ENCODE measurements at places on chromosomes 5 and 9. TPM values are rescaled to one million over a fixed set of nuclear protein-coding genes. Genes with fewer than 3 reads are reported as not detected.

TRIM36 gene
- 0.07 TPM for polyA plus RNA-seq

OBP2B gene
- not detected for polyA plus RNA-seq

ISL1 gene
- not detected for polyA plus RNA-seq

CDKN2B-AS1 gene
- 0.09 TPM for polyA plus RNA-seq

GLE1 gene
- 10.6 TPM for polyA plus RNA-seq

LOX gene
- polyA plus RNA-seq, result 8.4 TPM

IFNA21 gene
- not detected for polyA plus RNA-seq

CRB2 gene
- 0.02 TPM for polyA plus RNA-seq

CNTFR gene
- 55.0 TPM for polyA plus RNA-seq

P4HA2 gene
- 51.9 TPM for polyA plus RNA-seq

SHOC1 gene
- polyA plus RNA-seq, result not detected

- no peak for DNase-seq
Observed at GRCh38 chr9:92353051-92353450, 27.3 kb downstream of the CENPP start.

DNA sequence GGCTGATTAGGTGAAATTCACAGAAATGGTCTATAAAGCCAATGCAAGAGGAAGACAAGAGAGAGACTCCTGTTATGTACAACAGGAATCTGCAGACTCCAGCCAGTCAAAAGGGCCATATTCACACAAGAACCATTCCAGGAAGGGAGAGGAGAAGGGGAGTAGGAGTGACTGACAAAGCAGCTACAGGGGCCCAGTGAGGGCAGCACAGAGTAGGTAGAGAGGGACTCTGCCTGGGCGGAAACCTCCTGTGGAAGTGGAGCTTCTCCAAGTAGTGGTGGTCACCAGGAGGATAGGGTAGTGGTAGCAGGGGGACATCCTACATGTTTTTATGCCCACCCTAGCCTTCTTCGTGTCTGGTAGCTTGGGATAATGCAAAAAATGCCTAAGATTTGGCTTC, 667.3 kb downstream of the ACTL7B start:
- no peak for DNase-seq

GRCh38 chr5:83844449-83845068, 123.9 kb upstream of the HAPLN1 start:
- no peak for DNase-seq

GRCh38 chr5:35098214-35098613, 50.5 kb upstream of the AGXT2 start:
- no peak for DNase-seq

DNA sequence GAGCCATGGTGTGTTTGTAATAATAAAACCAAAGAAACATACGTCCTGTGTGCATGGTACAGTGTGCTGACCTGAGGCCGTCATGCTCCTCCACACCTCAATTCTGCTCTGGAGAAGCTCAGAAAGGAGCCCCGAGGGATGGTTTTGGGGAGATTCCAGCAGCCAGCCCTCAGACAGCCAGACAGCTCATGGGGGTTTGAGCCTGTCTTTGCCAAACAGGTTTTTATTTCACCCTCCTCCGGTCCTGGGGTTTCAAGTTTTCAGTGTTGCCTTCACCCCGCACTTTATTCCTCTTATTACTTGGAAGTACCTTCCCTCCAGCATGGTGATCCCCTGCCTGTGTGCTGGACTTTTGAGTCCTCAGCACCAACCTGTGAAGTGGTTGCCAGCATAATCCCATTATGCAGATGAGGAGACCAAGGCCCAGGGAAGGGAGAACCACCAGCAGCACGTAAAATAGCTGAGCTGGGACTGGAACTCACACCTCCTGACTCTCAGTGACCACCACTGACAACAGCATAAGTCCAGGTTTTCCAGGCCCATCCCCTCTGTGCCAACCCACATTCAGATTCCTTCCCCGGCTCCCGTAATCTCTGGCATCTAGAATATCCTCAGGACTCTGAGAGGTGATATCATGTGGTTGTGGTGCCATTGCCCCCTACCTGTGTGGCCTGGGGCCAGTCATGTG, 35.1 kb downstream of the TGFBI start:
- no peak for DNase-seq

DNA sequence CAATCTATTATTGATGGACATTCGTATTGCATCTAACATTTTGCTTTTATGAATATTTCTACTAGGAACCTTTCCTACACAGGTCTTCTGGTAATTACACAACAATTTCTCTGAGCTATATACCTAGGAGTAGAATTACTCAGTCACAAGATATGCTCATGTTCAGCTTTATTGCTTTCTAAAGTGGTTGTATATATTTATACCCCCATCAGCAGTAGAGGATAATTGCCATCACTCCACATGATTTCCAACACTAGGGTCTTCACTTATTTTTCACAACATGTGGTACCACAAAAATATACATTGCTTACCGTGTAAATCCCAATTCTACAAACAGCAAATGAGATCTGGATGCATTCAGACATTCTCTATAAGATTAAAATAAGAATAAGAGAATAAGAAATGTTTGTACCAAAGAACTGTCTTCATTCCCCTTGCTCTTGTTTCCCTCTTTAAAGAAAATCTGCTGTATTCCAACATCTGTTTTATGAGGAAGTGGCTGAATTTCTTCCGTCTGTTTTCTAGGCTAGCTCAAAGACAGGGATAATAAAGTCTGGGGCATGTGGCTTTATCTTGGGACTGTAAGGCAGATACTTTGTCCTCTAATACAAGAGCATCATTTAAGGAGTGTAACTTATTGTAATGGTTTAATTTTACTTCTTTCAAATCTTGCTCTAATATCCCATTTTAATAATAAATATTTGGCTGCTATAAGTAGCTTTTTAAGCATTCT, 28.2 kb downstream of the ARL15 start:
- DNase-seq, result no peak

DNA sequence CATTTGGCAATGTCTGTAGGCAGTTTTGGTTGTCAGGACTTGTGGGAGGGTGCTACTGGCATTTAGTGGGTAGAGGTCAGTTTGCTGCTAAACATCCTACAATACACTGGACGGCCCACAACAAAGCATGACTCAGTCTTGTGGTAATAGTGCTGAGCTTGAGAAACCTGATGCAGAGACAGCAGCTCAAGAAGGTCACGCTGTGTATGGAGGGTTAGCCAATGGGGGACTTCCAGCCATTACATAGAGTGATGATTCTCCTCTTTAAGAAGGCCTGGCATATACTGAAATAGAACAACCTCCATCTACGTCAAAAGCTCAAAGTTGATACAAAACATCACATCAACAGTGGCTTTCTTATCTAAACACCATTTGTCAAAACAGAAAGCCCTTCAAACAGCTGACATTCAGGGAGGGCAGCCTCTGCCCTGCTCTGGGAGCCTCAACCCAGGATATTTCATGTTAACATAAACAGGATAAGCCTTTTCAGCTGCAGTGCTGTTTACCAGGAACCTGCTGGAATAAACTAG, 143.0 kb downstream of the GPBP1 start:
- no peak for DNase-seq

DNA sequence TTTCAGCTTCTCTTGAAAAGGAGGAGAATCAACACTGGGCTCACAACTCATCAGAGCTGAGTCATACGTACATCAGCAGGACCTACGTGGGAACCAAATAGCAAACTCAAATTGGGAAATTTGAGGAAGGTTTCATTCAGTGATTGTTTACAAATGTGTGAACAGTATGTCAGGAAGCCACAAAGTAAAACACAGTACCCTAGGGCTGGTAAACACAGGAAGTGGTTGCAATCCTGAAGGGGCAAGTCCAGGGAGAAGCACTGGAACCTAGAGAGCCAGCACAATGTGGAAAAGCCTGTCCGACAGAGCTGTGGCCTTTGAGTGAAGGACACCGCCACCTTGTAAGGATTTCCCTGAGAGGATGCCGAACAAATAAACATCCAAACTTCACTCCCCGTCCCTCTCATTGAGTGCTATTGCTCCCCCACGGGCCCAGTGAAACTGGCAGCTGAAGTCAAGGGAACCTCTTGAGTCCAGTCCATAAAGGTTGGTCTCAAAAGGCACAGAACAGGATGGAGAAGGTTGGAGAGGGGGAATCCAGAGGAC, 26.7 kb upstream of the RICTOR start:
- no peak for DNase-seq

DNA sequence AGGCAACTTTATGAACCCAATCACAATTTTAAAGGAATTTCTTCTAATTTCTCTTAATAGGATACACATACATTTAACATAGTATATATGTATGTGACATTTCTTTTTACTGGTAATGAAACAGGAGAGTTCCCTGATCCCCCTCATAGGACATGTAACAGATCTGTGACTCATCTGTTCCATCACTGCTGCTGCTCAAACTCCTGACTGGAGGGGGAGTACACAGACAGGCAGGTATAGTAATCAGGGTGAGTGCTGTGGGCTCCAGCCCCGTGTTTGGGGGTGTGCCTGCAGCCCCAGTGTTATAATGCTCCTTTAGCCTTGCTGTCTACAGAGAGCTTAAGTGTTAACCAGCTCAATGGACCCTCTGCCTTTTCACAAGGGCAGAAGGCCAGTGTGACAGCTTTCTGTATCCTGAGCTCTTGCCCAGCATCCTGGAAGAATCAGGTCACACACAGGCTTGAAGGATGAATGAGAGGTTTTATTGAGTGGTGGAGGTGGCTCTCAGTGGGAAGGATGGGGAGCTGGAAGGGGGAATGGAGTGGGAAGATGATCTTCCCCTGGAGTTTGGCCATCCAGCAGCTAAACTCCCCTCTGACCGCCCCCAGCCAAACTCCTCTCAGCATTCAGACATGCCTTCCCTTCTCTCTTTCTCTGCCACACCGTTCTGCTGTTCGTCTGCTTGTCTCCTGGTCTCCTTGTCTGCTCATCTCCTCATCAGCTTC, 161.3 kb downstream of the ZNF608 start:
- DNase-seq, result no peak

GRCh38 chr5:766666-767431, 17.7 kb downstream of the ZDHHC11B start:
- DNase-seq, result peak; percentile 58

DNA sequence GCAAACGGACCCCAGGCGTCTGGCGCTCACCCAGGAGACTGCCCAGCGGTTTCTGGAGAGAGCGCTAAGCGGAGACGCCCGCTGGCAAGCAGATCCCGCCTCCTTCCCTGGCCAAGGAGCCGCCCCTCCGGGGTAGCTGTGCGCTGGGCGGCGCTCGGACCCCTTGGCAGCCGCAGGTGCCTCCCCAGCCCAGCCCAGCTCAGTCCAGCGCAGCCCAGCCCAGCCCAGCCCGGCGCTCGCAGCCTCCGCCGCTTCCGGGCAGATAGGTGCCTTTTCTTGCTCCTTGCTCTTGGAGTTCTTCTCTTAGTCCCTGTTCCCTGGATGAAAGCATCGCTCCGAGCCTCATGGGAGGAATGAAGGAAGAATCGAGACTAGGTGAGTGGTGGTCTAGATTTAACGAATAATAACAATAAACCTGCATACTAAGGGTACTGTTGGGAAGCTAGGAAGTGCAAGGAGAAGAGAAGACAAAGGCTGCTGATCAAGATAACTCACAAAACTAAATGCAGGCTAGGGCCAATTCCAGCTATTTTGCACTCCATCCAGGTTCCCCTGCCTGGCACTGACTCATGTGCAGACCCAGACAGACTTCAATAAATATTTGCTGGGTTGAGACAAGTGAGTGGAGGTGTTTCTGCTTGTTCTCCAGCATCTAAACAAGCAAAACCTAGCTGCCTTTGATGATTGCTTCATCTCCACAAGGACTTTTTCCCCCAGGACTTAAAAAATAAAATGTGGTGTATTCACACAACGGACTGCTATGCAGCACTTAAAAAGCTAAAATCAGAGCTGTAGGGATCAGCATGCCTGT, at the start of gene STK32A:
Gene STK32A, plus strand, starts transcription at position 202 of the 811 bp plus-strand sequence. CDS start 4,609 bp downstream, outside the sequence.
- DNase-seq, result peak; percentile 84

DNA sequence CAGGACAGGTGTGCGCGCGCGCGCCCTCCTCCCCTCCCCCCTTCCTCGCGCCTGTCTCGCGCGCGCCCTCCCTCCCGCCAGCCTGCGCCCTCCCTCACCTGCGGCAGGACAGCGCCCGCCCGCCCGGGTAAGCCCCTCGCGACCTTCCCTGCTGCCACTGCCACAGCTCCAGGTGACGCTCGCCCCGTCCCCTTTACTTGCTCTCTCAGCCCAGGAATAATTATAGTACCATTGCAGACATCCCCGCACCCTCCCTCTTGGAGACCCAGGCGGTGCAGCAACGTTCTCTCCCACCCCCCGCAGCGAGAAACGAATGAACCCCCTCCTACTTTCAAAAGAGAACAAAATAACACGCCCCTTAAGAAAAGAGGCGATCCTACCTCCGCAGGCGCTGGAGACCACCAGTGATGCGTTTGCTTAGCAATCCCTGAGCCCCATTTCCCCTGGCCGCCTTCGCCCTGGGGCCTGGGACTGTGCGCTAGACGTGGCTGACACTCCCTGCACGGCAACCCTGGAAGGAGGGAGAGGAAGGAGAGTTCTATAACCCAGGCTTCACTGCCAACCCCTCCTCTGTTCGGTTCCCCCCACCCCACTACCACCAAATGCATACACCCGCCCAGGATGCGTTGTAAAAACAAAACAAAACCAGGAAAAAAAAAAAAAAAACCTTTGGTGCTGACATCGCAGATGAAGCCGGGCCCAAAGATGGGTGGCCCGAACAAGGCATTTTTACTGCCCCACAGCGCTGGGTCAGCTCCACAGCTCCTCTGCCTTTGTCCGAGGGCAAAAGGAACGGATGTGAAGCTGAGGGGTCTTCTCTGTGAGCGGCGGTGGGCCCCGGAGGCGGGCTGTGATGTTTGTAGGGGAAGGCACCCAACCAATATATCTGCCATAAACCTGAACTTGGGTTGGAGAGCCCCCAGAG, 5.6 kb upstream of the PURA start:
- DNase-seq, result peak; percentile 55

- no peak for DNase-seq
Observed at GRCh38 chr9:98450496-98450895, 195.0 kb upstream of the TBC1D2 start.

GRCh38 chr9:99430301-99430700, 208.2 kb downstream of the SEC61B start:
- DNase-seq, result no peak

- DNase-seq, result no peak
Observed at GRCh38 chr5:116577064-116577788, 2.6 kb upstream of the SEMA6A start.

- no peak for DNase-seq
Observed at GRCh38 chr9:72274441-72274840, 90.6 kb downstream of the ZFAND5 start.

GRCh38 chr5:33075731-33076130, 364.6 kb downstream of the NPR3 start:
- no peak for DNase-seq
